ENCODE measurements at places on chromosomes 4 and X. TPM values are rescaled to one million over a fixed set of nuclear protein-coding genes. Genes with fewer than 3 reads are reported as not detected.

DNA sequence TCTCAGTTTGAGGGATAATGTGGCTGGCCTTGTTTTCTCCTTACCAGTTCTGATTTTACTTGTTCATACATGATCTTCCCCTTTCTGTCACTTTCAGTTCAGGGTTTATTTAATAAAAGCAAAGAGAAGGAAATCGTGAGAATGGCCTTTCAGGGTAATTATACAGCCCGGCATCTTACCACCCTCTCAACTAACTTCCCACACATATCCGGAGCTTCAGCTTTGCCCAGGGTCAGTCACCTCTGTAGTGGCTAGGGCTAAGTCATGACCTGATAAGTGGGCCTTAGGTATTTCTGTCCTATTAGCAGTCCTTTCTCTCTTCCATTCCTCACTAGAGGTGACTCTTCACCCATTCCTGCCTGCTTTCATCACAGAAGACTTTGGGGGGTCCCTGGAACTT lies 15.8 kb downstream of the TRPC5 start:
- DNase-seq: no peak

DNA sequence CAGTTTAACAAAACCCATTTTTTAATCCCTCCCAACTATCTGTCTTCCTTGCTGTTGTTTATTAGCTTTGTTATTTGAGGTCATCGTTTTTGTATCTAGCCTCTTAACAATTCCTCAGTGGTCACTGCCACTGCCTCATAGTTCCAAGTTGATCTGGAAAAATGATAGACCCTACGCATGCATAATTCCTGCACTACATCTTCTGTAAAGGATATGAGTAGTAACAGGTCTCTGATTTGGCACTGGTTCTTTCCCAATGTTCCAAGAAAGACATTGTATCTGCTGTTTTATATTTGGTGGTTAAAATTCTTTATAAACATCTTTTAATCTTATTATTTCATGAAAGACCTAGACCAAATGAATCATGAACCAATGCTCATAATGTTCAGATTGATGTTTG lies 166.6 kb downstream of the ZNF330 start:
- DNase-seq: no peak

The EMCN gene
- total RNA-seq: 23.9 TPM

- no peak for DNase-seq
Observed at GRCh38 chrX:124619710-124620109, 273.3 kb downstream of the SH2D1A start.

The GRID2 gene
- under 0.01 TPM for total RNA-seq

GRCh38 chr4:142079959-142080358 lies 443.6 kb downstream of the IL15 start:
- DNase-seq: no peak

GRCh38 chrX:45323387-45323786 lies 122.7 kb upstream of the DIPK2B start:
- no peak for DNase-seq

DNA sequence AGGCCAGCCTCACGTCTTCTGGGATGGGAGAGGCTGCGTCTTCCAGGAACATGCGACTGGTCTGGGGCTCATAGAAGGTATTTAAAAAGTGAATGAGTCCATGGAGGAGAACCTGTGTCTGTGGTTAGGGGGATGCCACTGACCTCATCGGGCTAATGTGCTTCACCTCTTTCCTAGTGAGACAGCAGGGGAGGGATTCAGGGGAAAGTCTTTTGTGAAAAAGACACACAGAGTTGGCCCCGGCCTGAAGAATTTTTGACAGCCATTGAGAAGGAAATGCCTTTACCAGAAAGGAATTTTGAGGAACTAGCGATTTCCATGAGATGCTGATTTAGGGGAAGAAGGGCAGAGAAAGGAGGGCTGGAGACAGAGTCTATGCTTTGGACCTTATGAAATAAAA lies 11.0 kb upstream of the C4orf50 start:
- no peak for DNase-seq

DNA sequence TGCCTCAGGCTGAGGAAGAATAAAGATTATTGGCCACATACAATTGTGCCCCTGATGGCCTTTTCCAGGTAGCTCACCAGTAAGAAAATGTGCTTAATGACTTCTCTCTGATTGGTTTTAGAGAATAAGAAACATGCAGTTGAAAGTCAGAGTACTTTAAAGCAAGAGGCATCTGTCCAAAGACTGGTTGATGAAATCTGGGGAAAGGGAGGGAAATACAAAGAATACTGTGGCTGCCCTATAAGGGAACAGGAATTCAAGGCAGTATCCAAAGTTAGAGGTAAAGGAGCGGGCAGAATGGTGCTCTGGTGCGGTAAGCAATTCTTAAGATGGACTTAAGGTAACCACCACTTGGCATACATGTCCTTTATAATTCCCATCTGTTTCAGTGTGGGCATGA lies 11.4 kb downstream of the PBDC1 start:
- no peak for DNase-seq

DNA sequence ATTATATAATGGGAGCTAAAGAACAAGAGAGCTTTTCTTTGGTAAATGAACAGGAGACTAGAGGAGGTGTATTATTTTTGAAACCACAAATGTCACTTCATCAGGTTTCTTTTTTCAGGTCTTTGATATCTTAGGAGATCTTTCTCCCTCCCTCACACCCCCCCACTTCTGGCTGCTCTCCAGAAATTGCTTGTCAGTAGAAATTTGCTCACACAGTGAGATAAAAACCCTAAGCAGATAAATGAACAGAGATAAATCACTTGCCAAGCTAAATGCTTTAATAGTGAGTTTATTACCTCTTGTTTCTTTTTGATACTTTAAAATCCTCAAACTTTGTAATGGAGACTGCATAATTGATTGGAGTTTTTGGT lies 421.2 kb upstream of the TENM3 start:
- no peak for DNase-seq

GRCh38 chr4:16021804-16022560 lies 59.0 kb upstream of the FGFBP2 start:
- no peak for DNase-seq

- no peak for DNase-seq
Observed at GRCh38 chrX:153948002-153948466, 3.6 kb upstream of the RENBP start.

- DNase-seq: no peak
Observed at GRCh38 chrX:130109429-130110378, 593 bp downstream of the ELF4 start.

DNA sequence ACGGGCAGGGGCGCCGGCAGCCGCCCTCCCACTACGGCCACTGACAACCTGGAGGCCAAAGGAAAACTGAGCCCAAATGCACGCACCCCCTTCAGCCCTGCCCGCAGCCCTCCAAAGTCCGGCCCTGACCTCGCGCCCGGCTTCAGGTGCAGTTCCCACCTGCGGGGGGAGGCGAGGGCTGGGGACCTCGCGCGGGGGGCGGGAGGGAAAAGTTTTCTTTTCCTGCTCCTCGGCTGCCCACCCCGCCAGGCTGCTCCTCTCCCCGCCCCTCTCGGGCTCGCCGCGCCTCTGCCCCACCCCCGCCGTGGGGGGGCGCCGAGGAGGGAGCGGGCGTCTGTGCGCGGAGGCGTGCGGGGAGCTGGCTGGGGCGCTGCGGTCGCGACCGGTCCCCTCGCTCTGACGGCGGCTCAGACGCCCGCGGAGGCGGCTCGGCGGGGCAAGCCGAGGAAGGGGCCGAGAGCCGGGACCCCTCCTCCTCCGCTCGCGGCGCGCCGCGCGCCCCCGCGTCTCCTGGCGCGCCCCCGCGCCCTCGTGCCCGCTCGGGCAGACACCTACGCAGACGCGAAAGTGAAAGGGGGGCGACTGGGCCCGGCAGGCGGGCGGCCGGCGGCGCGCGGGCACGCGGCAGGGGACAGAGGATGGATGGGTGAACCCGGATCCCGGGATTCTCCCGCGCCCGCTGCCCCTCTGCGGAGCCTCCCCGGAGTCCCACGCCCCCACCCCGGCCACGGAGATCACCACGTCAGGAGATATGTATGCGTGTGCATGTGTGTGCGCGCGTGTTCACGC lies 3.1 kb upstream of the NR3C2 start:
- peak; percentile 59 for DNase-seq

The HPGD gene
- total RNA-seq: 10.5 TPM

The TCEAL7 gene
- total RNA-seq: 11.1 TPM

The SRPX2 gene
- 15.2 TPM for total RNA-seq

- peak; percentile 52 for DNase-seq
Observed at GRCh38 chrX:151680805-151681204, 14.5 kb upstream of the PRRG3 start.

GRCh38 chrX:101370888-101371504 lies 15.0 kb downstream of the BTK start:
- no peak for DNase-seq

GRCh38 chrX:19827088-19827487 lies 60.3 kb downstream of the SH3KBP1 start:
- DNase-seq: no peak

DNA sequence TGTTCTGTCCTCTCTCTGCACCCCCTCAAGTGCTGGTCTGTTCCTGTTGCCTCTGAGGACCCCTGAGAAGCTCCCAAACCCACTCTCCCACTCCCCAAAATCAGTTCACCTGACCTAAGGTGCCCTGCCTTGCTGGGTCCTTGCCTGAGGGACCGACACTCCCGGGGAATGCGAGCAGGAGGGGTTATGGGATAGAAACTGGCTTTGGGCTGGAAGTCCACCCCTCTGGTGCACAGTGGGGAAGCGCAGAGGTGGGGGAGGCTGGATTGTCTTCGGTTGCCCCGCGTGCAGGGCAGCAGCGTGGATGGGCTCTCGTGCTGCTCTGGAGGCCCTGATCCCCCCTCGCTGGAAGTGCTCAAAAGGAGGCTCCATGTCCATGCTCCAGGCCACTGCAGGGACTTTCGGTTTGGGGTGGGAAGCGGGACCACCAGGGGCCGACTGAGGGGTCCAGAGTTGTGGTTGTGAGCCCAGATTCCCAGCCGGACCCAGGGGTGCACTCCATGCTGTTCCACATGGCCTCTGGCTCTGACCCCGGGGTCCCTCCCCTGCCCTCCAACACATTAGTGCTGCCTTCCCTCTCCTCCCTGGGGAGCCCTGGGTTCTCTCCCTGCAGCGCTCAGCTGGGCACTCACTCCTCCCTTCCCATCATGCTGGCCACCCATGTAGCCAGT lies 7.6 kb downstream of the SORCS2 start:
- no peak for DNase-seq

- no peak for DNase-seq
Observed at GRCh38 chr4:138307319-138307718, 65.2 kb upstream of the SLC7A11 start.

- no peak for DNase-seq
Observed at GRCh38 chr4:10461850-10462400, 4.7 kb upstream of the ZNF518B start.

DNA sequence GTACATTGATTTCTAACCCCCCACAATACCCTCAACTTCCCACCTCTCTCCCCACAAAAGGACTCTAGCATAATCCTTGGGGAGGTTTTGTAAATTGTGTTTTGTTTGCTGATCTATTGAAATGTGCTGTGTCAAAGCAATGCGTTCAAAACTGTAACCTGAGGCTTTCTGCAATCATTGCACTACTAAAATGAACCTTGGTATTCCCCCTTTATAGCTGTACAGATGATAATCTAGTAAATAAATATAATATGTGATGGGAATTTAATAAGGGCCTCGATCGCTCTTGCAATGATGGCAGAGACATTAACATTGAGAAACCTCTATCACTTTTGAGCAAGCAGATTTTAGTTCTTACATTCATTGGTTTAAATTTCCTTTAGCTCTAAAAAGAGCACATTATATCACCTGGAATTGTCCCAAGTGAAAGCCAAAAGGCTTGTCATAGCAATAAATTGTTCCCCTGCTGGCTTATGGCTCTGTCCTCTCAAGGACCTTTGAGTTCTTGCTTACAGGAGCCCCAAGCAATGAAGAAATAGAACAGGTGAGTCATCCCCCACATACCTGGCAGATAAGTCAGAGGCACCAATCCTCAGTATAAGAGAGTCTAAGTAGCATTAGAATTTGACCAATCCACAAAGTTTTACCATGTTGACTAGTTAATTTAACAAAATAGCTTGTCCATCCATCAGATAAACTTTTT lies 18.4 kb upstream of the ACE2 start:
- DNase-seq: no peak

DNA sequence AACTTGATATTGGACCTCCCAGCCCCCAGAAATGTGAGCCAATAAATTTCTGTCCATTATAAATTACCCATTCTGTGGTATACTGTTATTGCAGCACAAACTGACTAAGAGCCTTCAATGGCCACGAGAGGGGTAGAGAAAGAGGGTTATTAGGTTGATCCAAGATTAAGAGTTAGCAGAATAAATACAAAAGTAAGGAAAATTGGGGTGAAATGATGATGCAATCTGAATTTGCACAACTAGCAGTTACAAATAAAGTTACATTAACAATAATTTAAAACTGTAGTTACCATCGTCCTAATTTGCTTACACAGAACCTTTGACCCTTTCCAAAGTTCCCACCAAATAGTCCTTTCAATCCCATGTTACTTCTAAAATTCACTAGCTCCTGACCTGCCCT lies 54.2 kb downstream of the F8 start:
- no peak for DNase-seq

DNA sequence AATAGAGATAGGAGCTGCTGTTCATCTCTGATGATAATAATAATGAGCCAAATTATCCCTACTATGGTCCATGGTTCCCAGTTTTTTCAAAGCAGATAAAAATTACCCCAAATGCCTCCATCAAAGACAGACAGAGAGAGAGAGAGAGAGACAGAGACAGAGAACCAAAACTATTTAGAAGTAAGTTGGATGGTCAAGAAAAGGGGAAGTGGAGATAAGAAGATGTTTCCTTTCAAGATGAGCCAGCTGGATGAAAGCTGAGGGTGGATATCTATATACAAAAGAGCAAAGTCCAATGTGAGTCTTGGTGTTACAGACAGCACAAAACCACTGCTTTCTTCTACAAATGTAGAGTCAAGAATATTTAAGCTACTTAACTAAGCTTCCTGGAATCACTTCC lies 173.9 kb downstream of the GRIA3 start:
- no peak for DNase-seq

GRCh38 chr4:139795527-139796314 lies 130.1 kb downstream of the MGST2 start:
- DNase-seq: no peak

DNA sequence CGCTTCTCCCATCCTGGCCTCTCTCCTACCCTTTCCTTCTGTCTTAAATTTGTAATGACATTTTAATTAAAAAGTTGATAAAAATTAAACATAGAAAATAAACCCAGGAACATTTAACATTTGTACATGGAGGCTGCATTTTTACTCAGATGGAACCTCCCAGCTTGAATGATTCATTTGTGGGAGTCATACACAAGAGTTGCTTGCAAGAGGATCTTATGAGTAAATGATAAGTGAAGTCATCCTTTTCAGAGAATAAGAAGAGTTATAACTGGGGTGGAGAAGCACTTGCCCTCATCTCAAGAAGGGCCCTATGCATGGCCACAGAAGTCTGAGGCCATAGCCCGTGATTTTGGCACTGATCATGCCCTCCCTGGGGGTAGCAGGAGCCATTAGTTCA lies 482.9 kb upstream of the BOD1L1 start:
- DNase-seq: no peak

Data from breast epithelium (tissue), 4 donors.